ENCODE measurements at places on chromosomes 5 and 9.

DNA sequence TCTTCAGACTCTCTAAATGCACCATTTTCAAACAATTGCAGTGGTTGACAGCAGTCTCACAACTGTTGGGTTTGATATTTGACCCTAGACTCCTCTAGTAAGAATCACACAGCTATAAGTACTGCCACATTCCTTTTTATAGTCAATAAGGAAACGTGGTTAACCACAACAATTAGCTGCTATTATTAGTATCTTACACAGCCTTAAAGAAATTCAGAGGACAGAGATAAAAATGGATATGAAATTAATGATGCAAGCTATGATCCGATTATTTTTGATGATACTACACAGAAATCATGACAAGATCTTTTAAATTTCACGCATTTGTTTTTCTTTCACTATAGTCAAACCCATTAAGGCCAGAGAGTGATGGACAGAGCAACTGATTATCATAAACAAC lies 288.6 kb upstream of the C9orf72 start:
- no peak for DNase-seq

DNA sequence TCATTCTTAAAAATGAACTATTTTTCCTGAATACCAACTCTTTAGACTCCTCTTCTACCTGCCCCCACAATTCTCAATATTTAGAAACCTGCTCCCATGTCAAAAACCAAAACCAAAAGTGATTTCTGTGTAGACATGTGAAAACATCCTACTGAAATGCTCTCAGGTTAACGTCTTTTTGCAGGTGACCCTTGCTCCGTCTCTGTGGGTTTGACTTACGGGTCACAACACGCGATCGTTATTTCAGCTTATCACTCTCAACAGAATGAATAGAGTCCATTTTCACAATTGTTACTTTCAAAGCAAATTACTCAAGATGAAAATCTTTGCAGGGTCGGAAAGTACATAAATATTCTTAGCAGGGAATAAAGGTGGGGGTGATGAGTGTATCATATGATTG lies 456.3 kb upstream of the SGCD start:
- no peak for DNase-seq

DNA sequence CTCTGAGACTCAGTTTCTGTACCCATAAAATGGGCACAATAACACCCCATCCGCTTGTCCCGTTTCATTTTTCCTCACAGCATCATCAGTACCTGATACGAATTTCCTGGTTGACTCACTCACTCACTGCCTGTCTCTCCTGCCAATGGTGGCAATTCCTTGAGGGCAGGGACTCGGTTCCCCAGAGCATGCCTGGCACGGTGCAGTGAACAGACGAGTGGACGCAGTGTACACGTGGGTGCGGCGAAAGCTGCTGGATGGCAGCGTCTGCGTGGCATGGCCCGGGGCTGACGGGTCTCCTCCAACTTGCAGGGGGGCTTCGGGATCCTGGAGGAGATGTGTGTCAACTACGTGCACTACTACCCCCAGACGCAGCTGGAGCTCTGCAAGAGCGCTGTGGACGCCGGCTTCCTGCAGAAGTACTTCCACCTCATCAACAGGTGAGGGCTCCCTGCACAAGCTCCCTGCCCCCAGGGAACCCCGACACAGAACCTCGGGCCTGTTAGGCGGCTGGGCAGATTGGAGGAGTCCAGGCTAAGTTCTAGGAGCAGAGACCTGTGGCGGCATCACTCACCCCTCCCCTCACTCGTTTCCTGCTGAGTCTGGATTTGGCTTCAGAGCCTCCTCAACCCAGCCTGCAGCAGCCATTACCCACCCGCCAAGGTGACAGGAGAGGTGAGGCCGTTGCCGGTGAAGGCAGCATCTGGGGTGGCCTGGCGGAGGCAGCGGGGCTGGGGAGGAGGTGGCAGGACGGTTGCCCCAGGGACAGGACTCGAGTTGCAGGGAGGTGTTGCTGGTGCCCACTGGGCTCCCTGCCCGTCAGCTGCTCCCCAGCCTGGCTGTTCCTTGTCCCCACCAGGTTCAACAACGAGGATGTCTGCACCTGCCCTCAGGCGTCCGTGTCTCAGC lies 20.3 kb downstream of the DBH start:
- DNase-seq = peak; percentile 37

- no peak for DNase-seq
These were observed 7.3 kb downstream of the GBA2 start for GRCh38 chr9:35741740-35742139.

- no peak for DNase-seq
These were observed 2.1 kb downstream of the GTF3C4 start for GRCh38 chr9:132672413-132672690.

GRCh38 chr5:146400201-146400600 lies 46.9 kb upstream of the TCERG1 start:
- DNase-seq = no peak

DNA sequence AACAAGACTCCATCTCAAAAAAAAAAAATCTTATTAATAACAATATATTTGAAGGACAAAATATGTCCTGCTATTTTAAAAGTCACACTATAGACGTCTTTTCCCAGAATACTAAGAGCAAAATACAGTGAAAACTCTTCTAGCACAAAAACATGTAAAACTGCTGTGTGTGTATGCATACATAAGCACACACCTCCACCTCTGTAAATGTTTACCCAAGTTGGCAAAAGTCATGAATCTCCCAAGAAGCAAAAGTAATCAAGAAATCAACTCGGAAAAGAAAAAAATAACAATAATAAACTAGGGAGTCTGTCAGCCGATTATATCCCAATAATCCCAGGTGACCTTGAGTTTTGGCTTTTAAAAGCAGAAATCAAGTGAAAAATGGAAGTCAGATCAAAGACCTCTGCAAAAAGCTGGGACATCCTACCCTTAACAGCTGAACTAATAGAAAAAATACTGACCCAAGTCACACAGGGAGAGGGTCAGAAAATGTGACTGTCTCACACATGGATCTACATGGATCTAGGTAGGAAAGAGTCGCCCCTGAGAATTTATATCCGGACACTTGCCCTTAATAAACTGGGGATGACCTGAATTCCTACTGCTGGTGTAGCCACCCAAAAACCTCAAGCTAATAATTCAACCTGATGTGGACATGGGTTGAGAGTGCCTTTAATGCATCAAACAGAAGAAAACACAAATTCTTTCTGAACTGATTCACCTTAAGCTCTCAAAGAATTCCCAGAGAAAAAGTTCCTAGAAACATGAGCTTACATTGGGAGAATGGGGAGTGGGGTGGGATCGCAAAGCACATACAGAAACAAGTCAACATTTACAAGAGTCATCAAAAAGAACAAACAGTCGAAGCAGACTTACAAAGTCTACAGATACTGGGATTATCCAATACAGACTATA lies 29.9 kb downstream of the LPAR1 start:
- no peak for DNase-seq

GRCh38 chr9:134213881-134214341 lies 49.5 kb upstream of the RNU6ATAC start:
- no peak for DNase-seq

GRCh38 chr9:77883133-77883532 lies 148.5 kb downstream of the GNAQ start:
- no peak for DNase-seq

DNA sequence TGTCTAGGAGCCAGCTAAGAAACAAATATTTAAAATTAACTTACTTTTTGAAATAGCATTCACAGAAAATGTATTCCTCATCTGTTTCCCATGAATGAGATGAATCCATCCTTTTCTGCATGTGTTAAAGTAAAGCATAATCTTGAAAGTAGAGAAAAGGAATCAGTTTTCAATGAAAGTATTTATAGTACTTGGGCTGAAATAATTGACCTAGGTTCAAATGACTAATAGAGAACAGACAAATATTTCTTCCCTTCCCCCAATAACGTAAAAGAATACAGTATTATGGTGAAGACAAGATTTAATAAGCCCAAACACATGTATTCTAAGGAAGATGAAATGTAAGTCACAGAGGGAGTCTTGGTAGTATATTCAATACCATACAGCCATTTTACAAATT lies 403.5 kb downstream of the ZNF608 start:
- no peak for DNase-seq

DNA sequence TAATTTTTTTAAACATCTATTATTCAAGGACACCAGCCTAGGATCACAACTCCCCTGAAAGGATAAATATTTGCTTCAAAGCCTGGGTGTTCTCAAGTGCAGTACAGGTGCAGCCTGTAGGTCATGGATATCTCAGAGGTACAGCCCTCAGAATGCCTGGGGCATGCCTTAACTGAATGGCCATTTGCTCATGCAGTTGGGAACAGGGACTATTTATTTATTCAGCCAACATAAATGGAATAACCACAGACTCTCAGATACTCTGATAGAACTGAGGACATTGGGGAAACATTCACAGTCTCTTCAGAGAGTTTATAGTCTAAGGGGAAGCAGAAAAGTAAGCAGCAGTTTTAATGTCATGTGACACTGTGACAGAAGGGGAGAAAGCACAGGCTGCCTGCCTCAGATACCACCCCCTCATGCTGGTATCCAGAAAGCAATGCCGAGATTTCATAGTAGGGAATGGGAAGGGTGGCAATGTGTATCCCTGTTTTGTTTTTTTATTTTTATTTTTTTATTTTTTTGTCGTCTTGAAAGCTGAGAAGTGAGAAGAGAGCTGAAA lies 112.6 kb downstream of the MACIR start:
- no peak for DNase-seq

DNA sequence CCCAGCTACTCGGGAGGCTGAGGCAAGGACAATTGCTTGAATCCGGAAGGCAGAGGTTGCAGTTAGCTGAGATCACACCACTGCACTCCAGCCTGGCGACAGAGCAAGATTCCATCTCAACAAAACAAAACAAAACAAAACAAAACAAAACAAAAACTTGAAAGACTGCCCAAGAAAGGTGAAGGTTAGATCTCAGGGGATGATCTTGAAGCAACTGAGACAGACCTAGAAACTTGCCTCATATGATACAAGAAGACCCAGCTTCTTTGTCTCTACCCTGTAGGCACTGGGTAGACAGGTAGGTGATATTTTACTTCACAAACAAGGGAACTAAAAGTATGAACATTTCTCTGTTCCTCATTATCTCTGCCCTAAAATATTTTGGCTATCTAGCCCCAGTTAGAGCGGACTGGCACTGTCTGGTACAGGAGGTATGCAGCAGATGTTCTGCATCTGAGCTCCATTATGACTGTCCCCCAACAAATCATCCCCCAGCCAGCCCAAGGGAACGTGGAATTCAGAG lies 26.3 kb upstream of the SHOC1 start:
- no peak for DNase-seq
